Heart left ventricle (tissue), 16 donors: ENCODE measurements at places on chromosomes 2 and 18.
A peak's percentile ranks its signal among the peaks of the same experiment; 100 is the strongest.

DNA sequence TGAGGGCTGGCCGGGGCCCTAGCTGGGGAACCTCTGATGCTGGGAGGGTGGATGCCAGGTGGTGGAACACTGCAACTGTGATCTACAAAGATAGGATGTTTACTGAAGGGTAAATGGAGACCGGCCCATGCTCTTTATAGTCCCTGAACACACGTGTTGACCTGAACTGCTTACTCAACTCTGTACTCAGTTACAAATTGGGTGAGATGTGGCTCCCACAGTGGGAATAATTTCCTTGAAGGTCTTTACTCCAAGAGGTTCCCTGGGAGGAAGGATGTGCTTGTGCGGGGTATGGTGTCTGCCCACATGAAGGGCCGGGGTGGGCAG, 254.1 kb downstream of the PRKCE start:
- DNase-seq: no peak

- no peak for DNase-seq
These were observed 3.0 kb downstream of the LRRFIP1 start for GRCh38 chr2:237630216-237631000.

DNA sequence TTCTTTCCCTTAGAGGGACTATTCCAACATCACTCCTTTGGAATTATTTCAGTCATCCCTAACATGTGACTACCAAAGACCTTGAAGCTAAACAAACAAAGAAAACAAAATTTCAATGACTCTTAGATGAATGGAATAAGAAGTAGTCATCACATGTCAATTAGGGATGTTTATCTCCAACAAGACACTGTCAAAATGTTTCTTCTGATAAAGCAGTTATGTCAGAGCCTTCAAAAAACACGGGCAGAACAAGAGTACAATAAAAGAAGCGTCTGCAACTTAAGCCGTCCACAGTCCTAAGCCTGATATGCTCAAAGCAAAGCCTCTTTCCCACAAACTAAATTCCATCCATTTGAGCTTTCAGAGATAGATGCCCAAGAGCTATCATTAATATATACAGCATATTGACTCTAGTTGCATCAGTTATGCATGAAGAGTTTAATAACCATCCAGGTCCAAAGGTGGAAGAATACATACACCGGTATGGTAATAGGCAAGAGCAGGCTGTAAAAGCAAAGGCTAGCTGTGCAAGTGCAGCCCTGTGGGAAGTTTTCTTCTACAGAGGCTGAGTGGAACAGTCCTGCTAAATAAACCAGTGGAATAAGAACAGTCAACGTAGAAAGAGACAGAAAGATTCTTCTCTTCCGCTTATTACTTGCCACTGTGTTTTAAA, 98.1 kb downstream of the ICA1L start:
- no peak for DNase-seq

- DNase-seq: peak; percentile 79
These were observed 2.4 kb upstream of the PROC start for GRCh38 chr2:127415593-127416505.

DNA sequence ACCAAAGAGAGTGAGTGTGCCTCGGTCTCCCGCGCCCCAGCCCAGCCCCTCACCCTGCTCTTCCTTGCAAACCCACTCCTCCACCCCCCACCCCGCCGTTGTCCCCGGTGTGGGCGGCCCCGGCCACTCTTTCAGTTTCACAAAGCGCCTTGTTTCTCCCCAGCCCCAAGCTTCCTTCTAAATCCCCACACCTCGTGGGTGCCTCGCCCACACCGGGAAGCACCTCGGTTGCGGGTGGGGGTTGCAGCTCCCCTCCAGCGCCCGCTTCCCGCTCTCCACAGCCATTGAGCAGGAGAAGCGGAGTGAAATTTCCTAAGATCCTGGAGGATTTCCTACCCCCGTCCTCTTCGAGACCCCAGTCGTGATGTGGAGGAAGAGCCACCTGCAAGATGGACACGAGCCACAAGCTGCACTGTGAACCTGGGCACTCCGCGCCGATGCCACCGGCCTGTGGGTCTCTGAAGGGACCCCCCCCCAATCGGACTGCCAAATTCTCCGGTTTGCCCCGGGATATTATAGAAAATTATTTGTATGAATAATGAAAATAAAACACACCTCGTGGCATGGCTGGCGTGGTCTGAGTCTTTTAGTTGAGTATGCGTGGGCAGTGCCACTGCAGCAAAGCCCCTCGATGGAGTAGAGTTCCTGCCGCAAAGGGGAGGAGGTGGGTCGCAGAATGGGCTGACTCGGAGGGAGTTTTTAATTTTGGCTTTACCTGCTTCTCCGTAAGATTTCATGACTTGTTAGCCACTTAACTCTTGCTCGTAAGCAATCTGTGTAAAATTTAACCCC, 848 bp downstream of the TMSB10 start:
- DNase-seq: peak; percentile 81

DNA sequence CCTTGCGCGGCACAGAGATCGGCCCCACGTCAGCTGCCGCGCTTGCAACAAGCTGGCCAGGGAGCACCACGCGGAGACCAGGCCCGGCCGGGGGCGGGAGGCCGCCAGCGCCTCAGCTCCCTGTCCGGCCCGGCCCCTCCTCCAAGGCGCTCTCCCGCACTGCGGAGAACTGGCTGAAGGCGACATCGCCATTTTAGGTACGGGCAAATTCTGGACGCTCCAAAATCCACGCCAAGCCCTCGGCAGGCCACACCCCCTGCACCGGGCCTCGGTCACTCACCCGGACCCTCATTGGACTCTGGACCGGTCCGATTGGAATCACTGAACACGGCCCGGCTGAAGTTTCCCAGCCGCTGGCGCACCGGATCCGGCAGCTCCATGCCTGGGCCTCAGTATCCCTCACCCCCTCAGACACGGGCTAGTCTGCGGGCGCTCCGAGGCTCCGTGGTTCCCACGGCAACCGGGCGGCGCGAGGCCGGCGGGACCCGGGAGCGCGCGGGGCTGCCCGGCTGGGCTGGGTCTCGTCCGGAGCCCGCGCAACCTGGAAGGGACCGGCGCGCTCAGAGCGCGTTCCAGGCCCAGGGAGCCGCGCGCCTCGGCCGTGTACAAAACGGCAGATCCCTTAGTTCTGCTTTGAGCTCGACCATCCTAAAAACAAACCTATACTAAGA, at the start of gene TMEM17:
TMEM17 (minus strand) TSS at position 446 of the 671 bp plus-strand sequence; CDS start at position 380, 66 bp downstream.
- DNase-seq: peak; percentile 96

DNA sequence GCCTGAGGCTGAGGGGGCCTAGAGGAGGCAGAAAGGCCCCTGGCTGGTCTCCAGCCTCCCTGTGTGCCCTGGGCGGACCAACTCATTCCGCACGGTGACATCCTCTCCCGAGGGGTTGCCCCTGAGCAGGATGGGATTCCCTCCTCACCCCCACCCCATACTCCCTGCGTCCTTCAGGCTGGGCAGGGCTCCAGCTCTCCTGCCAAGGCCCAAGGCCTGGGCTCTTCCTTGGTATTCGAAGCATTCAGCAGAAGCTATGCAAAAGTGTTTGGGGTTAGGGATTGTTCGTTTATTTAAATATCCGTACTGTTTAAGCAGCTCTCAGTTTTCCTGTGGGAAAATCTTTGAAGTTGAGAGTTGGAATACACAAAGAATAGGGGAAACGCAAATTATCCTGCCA, 113.1 kb upstream of the RAB12 start:
- DNase-seq: no peak

DNA sequence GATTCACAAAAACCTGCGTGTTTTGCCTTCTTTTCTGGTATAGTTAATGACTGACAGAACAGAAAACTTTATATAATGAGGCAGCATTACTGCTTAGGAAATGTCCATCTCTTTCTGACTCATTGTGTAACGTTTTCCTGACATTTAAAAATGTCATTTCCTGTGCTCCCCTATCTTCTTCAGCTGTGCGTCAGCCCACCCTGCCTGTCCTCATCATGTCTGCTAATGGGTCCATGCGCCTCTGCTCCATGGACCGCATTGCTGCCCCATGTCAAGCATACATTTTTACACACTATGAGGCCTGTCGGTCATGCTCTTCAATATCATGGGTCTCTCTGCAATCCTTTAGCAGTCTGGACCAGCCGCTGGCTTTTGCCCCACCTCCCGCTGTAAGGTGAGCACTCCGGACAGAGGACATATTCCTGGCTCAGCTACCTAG, 234.3 kb downstream of the CDCA7 start:
- no peak for DNase-seq

DNA sequence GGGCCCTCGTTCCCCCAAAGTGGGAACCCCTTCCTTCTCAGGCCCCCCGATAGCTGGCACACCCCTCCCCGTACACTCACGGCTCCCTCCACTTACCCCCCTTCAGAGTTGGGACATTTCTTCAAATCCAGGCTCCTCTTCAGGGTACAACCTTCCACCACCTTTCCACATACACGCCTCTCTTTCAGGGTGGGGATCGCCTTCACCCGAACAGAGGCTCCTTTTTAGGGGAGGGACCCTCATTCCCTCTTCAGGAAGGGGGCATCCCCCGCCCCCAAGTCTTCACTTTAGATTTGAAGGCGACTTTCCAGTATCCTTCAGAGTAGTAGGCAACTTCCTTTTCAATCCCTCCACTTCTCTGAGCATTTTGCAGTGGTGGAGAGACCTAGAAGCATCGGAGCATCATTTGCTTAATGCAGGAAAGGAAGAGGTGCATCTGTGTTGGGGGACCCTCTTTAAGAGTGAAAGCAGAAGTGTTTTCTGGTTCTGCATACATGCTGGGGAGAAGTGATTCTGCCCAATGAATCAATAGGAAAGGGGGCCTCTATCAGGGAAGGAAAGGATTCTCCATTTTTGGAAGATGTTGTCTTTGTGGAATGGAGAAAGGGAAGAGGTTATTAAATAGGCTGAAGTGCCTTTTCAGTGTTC, 845 bp downstream of the EML4 start:
- no peak for DNase-seq

DNA sequence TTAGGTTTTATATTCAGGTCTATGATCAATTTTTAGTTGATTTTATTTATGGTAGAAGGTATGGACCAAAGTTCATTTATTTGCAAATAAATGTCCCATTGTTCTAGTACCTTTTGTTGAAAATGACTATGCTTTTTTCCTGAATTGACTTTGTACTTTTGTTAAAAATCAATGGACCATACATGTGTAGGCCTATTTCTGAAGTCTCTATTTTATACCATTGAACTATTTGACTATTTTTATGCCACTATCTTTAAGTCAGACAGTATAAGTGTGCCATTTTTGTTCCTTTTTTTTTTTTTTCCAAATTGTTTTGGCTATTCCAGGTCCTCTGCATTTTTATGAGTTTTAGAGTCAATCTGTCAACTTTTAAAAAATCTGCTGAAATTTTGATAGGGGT, 73.6 kb upstream of the UGP2 start:
- no peak for DNase-seq

- DNase-seq: no peak
These were observed 278.3 kb downstream of the RBM43 start for GRCh38 chr2:150983314-150983897.

DNA sequence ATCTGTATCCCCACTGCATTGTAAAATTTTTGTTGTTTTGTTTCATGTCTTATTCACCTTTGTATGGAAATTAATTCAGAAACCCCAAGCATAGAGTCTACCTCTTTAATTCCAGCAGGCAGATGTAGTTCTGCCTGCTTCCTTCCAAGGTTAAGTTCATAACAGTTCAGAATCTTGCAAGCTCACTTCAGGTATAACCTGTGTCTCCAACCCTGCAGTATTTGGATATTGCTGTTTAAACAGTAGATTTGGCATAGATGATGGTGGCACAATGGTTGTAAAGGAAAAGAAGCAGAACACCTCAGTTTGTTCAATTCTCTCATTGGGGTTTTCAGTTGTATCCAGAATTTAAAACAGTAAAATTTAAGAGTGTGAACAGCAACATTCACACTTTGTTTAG, 21.2 kb downstream of the SULT1C2 start:
- DNase-seq: no peak

GRCh38 chr2:177313162-177313781, 48.7 kb upstream of the NFE2L2 start:
- no peak for DNase-seq

GRCh38 chr2:145166731-145167302, 646.9 kb upstream of the ZEB2 start:
- no peak for DNase-seq

- DNase-seq: no peak
These were observed 60.1 kb downstream of the ST3GAL5 start for GRCh38 chr2:85828725-85829124.

DNA sequence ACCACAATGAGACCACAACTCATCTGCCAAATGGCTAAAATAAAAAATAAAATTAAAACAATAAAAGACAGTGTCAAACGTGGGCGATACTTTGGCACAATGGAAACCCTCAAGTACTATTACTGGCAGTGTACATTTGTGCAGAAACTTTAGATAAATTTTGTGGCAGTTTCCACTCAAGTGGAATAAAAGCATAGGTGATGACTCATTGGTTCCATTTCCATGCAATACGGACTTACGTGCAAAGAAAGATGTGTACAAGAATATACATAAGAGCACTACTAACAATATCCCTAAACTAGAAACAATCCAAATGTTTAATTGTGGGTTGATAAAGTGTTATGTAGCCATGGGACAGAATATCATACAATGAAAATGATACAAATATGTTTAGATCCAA, 259.0 kb upstream of the HNMT start:
- DNase-seq: no peak

DNA sequence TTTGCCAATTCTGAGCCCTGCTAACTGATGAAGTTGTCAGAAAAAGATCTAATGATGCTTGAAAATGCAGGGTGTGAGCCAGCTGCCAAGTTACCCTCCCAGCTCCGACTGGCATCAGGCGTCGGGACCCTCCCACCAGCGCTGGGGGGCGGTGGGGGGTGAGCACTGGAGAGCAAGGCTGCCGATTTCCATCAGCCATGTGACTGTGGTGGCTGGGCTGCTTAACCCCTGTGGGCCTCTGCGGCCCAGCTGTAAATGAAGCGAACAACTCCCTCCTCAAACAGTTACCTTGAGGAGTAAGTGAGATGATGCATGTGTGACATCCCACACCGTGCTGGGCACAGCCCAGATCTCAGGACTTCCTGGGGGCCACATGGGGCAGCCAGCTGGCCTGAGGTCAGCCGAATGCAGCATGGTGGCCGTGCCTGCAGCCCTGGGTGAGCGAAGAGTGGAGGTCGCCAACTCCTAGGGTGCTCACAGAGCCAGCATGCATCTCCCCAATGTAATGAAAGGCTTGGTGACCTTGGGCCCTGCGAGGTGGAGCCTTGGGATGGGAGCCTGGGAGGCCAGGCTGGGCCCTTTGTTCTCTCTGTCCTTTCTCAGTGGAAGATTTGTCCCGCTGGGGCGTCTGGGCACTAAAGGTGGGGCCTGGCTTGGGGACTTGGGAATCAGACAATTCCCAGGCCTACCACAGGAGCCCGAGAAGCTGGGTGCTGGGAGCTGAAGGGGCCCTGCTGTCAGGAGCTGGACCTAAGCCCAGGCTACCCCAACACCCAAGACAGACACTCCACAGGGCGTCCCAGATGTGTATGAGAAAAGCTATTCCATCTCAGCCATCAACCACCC, 25.1 kb downstream of the CIB4 start:
- no peak for DNase-seq

DNA sequence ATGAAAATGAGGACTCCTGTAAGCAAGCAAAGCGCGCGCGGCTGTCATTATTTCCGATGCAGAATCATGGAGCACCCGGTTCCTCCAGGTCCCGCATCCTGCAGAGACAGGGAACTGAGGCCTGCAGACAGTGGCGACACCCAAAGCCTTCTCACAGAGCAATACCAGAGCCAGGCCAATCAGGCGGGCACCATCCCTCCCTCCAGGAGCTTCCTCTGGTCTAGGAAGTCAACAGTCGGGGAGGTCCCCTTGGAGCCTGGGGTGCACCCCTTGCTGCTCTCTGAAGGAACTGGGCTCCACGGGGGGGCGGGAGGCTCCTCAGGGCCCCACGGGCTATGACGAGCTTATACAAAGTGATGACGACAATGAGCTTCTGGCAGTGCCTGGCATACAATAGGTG, 60.3 kb upstream of the HPCAL1 start:
- DNase-seq: peak; percentile 42
